ENCODE measurements at places on chromosomes 2 and 18.

DNA sequence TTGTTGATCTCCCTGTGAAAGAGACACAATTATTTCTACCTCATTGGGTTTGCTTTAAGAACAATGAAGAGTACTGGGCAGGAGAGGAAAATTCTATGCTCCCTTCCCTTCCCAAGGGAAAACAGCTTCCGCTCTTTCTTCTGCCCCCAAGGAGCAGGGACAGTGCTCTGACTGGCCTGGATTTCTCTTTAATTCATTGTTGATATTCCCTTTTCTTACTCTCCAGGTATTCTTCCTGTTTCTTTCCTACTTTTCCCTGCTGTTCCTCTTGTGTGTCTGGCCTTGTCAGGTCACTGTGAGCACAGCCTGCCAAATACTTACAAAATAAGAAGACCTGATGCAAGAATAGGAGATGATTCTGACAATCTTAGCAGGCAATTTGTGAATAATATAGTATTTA, 49.6 kb upstream of the SPAG16 start:
- no peak for DNase-seq

DNA sequence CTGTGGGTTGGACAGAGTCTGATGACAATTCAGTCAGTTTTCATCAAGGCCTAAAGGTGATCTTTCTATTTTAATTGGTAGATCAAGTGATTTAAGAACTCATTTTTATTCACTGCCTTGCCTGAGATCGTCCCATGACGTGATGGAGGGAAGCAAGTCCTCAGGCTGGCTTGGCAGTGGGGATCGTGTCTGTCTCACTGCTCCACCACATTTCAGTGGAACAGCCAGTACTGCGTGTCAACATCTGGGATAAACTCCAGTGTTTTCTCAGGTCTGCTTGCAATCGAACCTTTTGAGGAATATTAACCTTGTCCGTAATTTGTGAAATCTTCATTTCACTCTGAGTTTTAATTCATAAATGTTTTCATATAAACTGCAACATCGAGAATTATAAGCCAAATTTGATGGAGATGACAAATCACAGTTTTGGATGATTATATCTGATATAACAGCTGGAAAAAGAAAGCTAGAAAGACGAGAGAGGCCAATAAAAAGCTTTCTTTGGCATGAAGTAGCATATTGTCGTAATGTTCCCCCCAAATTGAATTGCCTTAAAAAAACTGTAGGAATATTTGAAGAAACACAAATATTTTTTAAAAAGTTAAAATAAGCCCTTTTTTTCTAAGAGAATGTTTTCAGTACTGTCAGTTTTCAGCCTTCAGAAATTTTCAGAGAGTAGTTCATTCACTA, 414.7 kb upstream of the SPRED2 start:
- no peak for DNase-seq

DNA sequence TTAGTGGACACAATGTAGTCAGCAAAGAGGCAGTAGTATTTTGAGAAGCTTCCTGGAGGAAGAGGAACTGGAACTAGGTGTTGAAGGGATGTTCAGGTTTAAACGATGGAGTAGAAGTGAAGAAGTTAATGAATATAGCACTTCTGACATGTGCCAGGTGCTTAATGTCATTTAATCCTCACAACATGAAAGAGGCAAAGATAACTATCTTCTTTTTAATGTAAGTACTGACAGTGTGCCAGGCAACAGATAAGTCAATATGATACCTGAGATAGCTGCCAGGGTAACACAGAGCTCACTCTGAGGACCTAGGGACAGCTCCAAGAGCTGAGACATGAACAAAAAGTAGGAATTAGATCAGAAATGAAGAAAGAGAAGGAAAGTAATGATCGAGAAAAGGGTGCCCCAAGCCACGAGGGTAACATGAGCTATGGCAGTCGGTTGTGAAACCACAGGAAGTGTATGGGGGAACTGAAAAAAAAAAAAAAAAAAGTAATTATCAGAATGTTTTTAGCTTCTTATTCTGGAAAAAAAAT, 140.7 kb downstream of the RNF144A start:
- DNase-seq = no peak

GRCh38 chr2:40746191-40746590, 294.3 kb upstream of the SLC8A1 start:
- DNase-seq = no peak

DNA sequence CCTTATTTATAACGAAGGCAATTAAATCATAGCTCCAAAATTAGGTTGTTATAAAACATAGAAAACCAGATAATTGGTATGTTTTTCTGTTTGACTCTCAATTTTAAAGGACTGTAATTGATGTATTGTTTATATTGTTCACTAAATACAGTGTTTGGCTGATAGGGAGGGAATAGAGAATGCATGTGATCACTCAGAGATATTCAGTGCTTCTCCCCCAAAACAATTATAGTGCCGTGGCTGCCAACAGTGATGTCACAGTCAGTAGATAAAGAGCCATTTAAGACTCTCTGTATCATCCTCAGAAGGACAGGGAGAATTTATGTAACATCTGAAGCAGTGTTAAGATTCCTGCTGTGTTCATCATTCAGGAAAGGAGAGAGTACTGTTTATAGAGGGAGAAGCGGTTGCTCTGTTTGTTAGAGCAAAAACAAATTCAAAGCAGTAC, 69.6 kb downstream of the PHLPP1 start:
- DNase-seq = no peak

- DNase-seq = no peak
Observed at GRCh38 chr2:9462313-9462712, 12.0 kb upstream of the IAH1 start.

DNA sequence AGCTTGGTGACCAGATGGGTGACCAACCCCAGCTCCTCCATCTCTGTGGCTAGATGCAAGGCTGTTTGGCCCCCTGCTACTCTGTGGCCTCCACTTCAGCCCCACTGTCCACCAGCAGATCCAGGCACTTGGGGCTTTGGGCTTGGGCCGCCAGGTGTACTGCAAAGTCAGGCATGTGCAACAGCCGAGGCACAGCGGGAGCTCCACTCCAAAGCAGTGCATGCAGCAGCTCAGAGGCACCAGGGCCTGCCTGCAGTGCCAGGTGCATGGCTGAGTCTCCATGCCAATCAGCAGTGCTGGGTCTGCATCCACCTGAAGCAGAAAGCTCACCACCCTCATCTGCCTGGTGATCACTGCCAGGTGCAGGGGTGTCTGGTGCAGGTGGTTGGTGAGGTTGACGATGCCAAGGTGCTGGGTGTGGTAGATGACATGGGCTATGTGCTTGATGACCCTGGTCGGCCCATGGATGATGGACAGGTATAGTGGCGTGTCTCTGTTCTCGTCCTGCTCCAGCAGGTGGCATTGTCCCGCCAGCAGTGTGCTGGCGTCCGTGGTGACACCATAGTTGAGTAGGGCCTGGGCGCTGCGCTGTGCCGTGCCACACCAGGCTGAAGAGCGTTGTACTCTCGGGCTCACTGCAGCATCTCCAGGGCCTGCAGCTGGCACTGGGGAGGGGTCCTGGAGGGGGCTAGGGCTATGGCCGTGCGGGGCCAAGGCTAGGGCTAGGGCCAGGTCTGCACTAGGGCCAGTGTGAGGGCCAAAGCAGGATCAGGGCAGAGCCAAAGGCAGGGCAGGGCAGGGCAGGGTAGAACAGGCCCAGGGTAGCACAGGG, 1.0 kb upstream of the ANKRD62 start:
- DNase-seq = no peak

GRCh38 chr2:190020720-190021119, 41.8 kb downstream of the MSTN start:
- DNase-seq = no peak

GRCh38 chr2:32189011-32189410, 23.3 kb downstream of the SLC30A6 start:
- DNase-seq = no peak

DNA sequence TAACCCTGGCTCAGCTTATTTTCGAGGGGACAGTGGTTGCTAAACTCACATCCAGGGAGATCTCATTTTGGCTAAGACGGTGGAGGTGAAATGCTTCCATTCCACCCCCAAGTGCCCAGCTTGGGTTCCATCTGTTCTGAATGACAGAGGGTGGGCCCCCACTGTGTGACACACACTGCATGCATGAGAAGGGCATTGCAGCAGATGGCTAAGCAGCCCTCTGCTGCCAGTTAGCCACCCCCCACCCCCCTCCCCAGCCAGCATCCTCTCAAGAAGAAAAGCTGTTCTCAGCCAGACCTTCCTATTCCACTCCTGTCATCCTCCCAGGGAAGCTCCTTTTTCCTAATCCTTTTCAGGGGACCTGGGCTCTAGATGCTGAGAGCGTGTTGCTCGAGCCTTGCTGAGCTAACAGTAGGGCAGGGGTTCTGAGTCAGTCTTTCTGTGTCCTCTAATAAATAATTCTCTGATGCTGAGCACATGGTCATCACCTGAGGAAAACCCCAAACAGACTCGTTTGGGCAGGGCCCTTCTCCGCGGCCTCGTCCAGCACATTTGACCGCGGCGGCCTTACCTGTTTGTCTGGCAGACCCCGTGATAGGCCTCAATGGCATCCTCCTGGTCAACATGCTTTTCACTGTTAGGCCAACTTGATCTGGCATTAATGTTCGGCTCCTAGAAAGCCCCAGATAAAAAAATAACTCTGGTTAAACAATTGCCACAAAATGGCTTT, 49.5 kb upstream of the ACAA2 start:
- no peak for DNase-seq

- DNase-seq = no peak
Observed at GRCh38 chr2:216915557-216916150, 55.8 kb upstream of the TNP1 start.

GRCh38 chr2:128714285-128714684, 395.6 kb upstream of the HS6ST1 start:
- DNase-seq = no peak
